ENCODE measurements at places on chromosomes 11 and 22.

GRCh38 chr11:82041764-82042163 lies 691.9 kb downstream of the FAM181B start:
- no peak for DNase-seq

DNA sequence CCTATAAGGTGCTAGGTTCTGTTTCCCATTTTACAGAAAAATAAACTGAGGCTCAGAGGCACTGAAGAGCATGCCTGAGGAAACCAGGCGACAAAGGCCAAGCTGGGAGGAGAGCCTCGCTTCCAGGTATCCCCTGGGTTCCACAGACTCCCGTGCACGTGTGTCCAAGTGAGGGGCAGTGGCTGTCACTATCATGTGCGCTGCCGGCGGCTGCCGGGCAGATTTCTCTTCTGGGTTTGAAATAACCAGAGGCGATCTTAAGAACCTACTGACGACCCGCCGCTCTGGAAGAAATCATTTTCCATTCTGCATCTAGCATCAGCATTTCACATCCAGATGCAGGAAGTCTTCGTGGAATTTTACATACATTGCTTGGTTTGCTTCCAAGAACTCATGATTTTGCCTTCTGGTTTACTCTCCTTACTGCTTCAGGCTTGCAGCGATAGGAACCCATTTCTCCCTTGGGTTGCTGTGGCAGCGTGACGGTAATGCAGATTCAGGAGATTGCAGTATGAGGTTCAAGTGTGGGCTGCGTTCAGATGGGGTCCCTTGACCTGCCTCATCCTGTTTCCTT lies 28.6 kb downstream of the ARHGAP8 start:
- DNase-seq: no peak

DNA sequence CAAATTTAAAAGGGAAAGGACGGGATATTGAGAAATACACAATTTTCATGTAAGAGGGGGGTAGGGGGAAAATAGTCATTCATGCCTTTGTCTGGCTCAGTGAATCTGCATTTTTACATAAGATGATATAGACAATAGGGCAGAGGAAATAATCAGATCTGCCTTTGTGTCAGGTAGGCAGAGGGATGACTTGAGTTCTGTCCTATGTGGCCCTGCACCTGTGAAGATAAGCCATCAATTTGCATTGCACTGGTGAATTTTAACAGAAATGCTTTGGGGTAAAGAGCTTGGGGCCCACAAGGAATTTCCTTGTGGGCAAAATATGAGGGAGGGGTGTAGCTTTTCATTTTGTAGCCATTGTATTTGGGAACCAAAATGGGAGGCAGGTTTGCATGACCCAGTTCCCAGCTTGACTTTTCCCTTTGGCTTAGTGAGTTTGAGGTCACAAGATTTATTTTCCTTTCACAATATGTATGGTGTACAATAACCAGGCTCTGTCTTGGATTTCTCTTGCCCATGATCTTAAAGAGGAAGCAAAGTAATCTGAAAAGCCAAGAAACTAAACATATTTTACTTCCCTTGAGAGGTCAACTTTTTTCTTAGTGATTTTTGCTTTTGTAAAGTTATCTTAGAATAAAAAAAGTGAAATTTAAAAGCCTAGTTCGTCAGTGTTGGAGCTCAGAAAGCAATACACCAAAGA lies 77.7 kb upstream of the SORL1 start:
- no peak for DNase-seq

DNA sequence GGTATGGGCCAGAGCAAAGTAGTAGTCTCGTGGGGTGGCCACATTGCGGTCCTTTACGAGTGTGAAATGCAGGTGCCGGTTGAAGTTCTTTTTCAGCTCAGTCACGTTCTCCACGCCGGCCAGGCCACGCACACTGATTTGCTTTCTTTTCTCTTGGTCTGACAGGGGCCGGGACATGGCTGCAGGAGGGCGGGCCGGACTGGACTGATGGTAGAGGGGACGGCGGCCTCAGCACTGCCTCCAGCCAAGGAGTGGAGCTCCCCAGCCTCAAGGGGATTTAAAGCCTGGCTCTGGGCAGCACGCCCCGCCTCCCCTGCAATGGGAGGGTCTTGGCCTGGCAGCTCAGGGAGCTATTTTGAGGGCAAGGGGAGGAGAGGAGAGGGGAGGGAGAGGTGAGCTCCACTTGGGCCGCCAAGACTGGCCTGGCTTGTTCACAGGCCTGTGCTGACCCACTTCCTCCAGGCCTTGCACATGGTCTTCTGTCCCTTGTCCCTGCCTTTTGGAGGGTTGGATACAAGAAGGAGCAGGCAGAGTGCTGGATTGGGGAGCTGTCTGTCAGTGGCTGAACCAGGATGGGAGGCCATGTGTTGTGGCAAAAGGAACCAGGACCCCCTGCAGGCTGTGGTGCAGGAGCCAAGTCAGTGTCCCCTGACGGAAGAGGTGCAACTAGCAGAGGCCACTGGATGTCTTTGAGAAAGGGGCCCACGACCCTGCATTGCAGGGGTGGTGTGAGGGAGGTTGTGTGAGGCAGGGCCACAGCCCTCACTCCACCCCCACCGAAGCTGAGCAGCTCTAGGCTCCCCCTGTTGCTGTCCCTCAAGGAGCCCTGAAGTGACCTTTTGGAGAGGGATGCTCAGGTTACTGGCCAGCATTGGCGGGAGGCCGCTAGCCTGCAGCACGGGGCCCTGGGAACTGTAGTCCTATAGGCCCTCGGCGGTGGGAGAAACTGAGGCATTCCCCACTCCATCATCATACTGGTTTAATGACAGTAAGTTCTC lies at the start of gene PYGM:
PYGM (minus strand) TSS at position 253 of the 998 bp plus-strand sequence; CDS start at position 177, 76 bp downstream.
- DNase-seq: no peak

GRCh38 chr11:65856689-65857499 lies 1.1 kb downstream of the CFL1 start:
- peak; percentile 49 for DNase-seq

GRCh38 chr11:120694726-120695125 lies 183.2 kb downstream of the GRIK4 start:
- no peak for DNase-seq

GRCh38 chr11:134786636-134787035 lies 374.6 kb upstream of the B3GAT1 start:
- no peak for DNase-seq

GRCh38 chr11:68756171-68756766 lies 4.9 kb upstream of the TESMIN start:
- no peak for DNase-seq

- DNase-seq: no peak
Observed at GRCh38 chr22:50628543-50629134, 687 bp upstream of the ARSA start.

DNA sequence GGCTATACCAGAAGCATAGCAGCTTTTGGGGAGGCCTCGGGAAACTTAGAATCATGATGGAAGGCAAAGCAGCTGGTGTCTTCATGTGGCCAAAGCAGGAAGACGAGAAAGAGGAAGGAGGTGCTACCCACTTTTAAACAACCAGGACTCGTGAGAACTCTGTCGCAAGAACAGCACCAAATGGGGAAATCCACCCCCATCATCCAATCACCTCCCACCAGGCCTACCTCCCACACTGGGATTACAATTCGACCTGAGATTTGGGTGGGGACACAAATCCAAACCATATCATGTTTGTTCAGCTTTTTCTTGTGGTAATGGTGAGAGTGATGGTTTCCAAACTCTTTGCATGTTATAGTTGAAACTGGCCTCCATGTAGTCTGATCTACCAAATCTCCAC lies 32.5 kb upstream of the OR10D3 start:
- DNase-seq: no peak

GRCh38 chr11:2804701-2805387 lies 80.7 kb downstream of the CDKN1C start:
- DNase-seq: no peak

DNA sequence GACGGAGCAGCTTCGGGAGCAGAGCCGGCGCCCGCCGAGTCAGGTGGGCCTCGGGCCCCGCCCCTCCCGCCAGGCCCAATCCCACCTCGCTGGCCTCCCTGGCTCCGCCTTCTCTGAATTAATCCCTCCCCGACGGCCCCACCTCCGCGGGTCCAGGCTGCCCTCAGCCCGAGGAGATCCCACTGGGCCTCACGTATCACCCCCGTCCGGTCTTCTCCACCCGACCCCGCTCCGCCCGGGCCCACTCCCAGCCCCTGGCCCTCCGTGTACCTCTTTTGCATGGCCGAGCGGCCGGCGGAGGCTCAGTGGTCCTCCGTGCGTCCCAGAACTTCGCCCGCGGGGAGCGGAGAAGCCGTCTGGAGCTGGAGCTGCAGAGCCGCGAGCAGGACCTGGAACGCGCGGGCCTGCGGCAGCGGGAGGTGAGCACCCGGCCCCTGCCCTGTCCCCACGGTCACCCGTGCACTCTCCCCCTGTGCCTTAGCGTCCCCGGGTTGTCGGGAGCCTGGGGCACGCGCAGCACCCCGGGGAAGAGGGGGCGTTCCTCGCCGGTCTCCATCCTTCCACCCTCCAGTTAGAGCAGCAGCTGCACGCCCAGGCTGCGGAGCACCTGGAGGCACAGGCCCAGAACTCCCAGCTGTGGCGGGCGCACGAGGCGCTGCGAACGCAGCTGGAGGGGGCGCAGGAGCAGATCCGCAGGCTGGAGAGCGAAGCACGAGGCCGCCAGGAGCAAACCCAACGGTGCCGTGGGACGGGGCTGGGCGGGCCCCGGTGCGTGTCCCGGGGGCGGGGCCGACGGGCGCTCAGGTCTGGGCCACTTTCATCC lies 2.2 kb upstream of the CD151 start:
- DNase-seq: peak; percentile 87

GRCh38 chr11:32420937-32421901 lies 14.1 kb downstream of the WT1 start:
- DNase-seq: no peak

- DNase-seq: no peak
Observed at GRCh38 chr11:36620246-36620645, 22.2 kb upstream of the RAG2 start.

- no peak for DNase-seq
Observed at GRCh38 chr11:64382586-64382985, 23.6 kb downstream of the RPS6KA4 start.

DNA sequence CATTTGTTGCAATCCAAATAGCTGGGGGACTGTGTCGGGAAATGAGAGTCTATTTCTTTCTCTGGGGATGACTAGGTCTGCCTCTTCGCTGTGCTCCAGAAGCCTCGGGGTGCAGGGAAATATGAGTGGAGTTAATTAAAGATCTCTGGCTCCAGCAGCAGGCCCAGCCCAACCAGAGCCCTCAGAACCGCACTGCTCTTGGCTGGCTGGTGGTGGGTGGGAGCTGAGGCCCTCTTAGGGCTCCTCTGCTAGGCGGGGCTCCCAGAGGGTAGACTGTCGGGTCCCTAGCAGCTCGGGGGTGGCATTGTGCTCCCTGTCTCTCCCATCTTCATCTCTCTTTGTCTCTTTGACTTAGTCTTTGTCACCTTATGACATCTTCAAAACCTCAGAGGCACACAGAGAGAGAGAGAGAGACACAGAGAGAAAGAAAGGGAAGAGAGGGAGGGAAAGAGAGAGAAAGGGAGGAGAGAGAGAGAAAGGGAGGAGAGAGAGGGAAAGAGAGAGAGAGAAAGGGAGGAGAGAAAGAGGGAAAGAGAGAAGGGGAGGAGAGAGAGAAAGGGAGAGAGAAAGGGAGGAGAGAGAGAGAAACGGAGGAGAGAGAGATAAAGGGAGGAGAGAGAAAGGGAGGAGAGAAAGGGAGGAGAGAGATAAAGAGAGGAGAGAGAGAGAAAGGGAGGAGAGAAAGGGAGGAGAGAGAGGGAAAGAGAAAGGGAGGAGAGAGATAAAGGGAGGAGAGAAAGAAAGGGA lies 20.2 kb downstream of the MPPED1 start:
- no peak for DNase-seq

GRCh38 chr22:30280505-30280904 lies 8.8 kb downstream of the CASTOR1 start:
- no peak for DNase-seq

GRCh38 chr11:109864834-109865547 lies 228.2 kb upstream of the ZC3H12C start:
- peak; percentile 54 for DNase-seq

GRCh38 chr11:45527898-45528297 lies 137.5 kb downstream of the CHST1 start:
- DNase-seq: no peak

- DNase-seq: no peak
Observed at GRCh38 chr22:47030881-47031627, 268.6 kb downstream of the TBC1D22A start.

DNA sequence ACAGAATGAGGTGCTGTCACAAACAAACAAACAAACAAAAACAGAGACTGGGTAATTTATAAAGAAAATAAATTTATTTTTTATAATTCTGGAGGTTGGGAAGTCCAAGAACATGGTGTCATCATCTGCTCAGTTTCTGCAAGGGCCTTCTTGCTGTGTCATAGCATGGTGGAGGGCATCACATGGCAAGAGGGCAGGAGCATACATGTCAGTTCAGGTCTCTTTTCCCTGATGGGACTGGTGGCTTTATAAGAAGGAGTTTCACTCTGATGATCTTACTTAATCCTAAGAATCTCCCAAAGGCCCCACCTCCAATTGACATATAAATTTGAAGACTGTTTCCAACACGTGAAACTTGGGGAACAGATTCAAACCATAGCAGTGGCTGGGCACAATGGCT lies 135.7 kb downstream of the NECTIN1 start:
- DNase-seq: no peak

DNA sequence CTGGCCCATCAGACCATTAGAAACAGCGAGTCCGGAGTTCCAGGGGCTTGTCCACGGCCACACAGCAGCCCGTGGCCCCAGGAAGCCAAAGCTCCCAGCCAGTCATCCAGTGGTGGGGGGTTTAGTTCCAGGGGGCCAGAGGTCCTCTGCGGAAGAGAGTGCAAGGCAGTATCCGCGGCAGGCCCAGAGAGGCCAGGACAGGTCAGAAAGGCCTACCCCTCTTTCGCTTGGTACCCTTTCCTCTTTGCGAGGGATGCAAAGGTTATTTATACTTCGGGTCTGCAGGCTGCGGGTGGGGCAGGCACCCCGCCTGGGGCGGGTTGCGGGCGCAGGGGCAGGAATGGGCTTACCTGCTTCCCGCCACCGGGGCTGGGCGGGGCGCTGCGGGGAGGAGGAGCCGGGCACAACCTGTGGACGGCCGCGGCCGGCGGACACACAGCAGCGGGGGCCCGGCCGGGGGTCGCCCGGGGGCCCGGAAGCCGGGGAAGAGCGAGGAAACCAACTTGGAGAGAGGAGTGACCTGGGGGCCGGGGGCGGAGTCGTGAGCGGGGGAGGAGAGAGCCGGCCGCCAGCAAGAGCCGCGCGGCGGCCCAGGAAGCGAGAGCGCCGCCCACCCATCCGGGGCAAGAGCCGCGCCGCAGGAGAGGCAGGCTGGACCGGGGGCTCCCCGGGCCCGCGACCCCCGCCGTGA lies at the start of gene SH3BP1:
SH3BP1 (plus strand) TSS at position 600 of the 691 bp plus-strand sequence. CDS start 119 bp downstream, outside the sequence.
- DNase-seq: peak; percentile 18

Measured in NCI-H1105 treated with DMSO at 0.1 percent for 48 hours (cell line).